ENCODE measurements at places on chromosomes 1 and 21.
A peak's percentile ranks its signal among the peaks of the same experiment; 100 is the strongest.

DNA sequence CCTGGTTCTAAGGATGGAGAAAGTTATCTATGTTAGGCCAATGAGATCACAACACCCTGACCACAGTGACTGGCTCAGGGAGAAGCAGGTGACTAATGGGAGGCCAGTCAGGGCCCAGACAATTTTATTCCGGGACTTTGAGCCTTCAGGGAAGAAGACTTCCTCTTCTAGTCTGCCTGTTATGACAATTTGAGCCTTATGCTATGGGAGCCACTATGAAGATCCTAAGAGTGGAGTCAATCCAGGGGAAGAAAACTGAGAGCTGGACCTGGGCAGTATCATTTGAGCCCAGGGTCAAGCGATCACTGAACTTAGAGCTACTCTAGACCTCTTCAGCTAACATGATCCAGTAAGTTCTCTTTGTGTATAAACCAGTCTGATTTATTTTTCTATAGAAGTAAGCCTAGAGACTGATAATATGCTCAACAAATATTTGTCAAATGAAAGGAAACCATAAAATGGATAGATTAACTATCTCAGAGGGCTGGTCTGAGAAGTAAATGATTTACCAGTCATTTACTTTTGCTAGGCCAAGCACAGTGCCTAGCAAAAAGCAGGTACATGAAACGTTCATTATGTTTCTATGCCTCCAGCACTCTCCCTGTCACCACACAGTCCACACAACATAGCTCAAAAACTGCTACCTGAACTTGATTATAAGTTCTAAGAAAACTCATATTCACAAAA, 4.2 kb upstream of the C1orf141 start:
- no peak for DNase-seq

DNA sequence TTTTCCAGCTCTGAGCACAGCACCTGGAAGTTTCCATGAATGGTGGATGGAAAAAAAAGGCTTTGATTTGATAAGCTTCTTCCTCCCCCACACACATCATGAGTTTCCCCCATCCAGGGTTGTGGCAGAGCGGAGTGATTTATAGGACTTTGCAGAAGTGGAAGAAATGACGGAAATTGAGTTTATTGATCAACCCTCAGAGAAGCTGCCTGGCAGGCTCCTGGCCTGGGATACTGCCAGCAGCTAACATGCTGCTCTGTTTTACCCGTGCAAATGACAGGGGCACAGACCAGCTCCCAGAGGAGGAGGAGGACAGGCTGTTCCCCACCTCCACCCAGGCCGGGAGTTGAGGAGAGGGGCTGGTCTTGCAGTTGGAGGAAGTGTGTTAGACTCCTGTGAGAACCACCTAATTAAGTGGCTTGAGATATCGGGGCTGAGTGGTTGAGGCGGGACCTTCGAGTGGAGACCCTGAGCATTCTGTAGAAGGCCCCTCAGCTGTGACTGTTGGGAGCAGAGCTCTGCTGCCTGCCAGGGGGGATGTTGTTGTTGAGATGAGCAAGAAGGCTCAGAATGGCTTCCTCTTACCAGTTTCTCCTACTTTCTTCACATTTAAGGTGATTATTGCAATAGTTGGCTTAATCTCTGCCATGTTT, 21.8 kb downstream of the ADORA1 start:
- no peak for DNase-seq

DNA sequence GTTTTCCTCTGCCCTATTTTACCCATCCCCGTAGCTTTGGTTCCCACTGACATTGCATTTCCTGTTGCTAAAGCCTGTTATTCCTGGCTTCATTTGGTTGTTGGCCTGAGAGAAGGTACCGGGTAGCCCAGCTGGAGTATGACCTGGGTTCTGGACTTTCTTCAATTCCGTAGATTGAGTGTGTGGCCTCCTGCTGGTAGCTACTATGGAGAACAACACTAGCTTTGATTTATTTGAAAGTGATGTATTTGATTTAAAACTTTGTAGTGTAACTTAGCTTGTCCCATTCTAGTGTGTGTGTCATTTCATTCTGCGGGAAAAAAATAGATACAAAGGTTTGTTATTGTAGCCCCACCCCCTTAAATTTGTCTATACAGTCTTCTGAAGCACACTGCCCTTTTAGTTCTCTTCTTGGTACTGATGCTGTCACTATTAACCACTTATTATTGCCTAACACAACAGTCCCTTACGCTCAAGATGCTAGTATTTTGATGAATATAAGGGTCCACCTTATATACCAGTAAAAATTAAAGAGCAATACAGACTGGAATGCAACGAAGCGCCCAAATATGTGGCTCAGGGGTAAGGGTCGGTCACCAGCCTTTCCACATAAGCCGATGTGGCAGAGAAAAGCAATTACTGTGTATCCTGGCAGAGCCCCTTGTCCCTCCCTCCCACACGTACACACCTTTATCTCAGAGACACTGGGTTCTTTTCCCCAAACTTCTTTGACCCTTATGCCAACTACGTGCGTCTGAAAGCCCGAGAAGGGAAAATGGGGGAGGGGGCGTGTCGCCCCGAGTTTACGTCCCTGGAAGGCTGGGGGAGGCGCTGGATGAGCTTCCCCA, 643 bp upstream of the MOV10 start:
- DNase-seq = peak; percentile 75

DNA sequence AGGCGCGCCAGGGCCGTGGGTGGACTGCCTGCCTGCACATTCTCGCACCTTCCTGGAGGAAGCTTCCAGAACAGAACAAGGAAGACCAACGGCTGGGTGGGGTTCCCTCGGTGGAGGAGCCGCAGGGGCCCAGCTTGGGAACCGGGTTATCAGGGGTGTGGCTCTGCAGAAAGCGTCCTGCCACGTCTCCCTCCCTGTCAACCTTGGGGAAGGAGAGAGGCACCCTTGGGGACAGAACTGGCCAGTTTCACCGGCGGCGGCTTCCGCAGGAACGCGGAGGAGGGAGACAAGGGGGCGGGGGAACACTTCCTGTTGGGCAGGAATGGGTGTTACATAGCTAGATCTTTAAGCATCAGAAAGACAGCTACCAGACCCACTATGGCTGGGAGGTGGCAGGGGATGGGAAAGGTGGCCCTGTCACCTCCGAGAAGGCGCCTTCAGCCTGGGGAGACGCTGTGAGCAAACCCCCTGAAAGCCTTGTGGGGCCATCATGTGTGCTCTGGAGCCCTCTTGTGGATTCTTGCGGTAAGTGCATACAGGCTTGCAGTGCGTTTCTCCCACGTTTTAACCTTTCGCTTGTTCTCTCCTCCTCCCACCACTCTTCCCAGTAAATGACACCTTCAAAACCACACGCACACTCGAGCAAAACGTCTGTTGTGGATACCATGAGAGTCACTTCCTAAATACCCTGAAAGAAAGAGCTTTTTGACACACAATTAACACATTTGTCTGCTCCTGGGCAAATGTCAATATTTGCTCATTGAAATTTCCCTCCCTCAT, 3.8 kb upstream of the PLEKHA6 start:
- DNase-seq = peak; percentile 94

- peak; percentile 41 for DNase-seq
Measured at GRCh38 chr1:165717918-165718515, 19.7 kb upstream of the ALDH9A1 start.

DNA sequence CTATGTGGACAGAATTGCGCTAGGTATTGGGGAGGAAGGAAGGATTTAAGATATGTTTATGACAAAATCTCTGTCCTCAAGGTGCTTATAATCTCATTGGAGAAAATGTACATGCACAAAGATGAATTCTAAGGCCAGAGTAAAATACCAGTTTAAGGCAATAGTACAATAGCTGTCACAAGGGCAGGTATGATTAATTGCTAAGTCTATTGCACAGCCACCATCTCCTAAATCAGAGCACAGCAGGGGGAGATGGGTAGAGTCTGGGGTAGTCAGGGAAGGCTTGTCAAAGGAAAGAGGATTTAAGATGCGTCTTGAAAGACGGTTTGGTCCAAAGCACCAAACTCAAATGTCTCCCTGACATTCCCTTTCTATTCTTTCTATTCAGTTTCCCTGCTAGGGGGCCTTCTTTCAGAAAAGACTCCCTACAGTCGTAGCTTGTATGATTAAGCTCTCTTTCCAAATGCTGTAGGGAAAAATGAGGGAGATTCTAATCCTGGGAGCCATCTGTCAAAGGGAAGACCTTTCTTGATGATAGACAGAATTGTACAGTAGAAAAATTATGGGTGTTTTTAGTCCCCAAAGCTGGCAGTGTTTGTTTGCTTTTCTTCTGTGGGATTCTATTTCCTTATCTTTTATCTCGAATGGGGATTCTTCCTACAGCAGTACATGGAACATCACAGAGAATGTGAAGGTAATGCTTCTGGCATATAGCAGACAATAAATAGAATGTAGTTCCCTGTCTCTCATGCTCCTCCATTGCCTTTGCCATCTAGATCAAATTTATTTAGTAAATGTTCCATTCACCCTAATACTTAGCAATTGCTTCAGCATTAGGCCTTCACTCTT, 107.6 kb upstream of the NFIA start:
- DNase-seq = no peak

DNA sequence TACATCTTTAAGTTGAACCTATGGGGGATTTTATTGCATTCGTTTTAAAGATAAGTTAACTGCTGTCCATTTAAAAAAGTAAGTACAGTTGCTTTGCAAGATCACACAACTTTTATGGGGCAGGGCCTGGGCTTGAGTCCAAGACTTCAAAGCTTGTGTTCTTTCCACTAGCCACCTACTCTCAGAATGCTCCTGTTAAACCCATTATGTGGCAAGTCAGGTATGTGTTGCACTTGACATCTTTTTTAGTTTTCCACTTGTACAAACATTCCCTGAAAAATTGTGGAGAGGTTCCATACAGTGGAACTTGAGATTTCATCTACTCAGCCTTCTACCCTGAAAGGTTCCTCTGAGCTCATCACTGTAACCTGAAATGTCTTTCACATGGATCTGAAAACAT, 235.5 kb upstream of the SGIP1 start:
- DNase-seq = no peak

DNA sequence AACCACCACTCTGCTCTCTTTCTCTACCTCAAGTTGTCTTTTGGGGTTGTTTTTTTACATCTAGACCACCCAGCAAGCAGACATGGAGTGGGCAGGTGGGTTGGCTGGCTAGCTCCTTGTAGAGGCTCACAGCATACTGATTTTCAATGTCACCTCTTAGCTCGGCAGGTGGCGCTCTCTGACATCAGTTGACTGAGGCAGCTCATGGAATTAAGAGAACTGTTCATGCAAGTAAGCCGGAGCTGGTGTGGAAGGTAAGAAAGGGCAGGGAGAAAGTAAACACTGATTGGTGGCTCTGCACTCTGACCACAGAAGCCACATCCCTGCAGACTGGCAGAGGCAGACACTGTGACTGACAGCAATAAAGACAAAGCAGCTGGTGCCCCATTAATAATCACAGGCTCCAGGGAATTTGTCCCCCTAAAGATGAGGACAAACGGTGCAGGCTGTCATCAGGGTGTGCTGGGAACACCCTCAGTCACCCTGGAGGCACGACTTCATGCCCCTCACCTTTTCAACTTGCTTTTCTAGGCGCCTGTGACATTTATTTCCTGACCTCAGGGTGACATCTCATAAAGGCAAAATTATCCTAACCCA, 226.8 kb downstream of the LMX1A start:
- peak; percentile 94 for DNase-seq

GRCh38 chr1:167132301-167133010, 38.6 kb downstream of the STYXL2 start:
- DNase-seq = no peak

GRCh38 chr1:182484531-182485257, 34.7 kb downstream of the RGSL1 start:
- no peak for DNase-seq

DNA sequence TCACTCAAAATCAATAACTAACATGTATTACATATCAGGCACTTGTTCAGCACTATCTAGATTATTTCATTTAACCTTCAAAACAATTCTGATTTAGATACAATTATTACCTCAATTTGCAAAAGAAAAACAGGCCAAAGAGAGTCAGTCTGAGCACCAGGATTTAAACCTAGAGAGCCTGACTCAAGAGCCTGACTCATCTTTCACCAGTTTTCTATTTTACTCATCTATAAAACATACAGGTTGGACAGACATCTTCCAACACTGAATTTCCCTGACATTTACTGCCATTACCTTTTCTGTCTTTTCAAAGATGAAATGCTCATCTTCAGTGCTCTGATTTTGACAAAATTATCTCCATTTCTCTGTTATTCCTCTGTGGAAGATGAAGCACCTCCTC, 116.5 kb downstream of the MRPL39 start:
- no peak for DNase-seq

- DNase-seq = peak; percentile 77
Measured at GRCh38 chr1:160400646-160401486, 502 bp downstream of the VANGL2 start.

GRCh38 chr1:98034505-98034904, 113.7 kb upstream of the DPYD start:
- DNase-seq = peak; percentile 48

GRCh38 chr1:228457017-228457395, 30.2 kb upstream of the RNF187 start:
- no peak for DNase-seq

DNA sequence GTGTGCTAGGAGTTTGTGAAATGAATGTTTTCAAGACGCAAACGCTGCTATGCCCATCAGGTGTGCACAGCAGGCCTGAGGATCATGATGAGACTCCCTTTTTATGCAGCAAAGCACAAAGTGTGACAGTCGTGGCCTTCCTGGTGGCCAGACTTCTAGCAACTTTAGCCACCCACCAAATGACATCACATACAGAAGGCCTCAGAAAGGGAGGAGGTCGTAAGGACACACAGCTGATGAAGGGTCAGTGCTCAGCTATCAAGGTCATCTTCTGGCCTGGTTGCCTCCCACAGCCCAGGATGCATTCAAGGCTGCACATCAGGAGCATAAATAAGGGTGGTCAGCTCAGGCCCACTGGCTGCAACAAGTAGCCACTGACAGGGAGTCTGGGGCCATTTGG, 36.6 kb downstream of the BMP8A start:
- DNase-seq = no peak

DNA sequence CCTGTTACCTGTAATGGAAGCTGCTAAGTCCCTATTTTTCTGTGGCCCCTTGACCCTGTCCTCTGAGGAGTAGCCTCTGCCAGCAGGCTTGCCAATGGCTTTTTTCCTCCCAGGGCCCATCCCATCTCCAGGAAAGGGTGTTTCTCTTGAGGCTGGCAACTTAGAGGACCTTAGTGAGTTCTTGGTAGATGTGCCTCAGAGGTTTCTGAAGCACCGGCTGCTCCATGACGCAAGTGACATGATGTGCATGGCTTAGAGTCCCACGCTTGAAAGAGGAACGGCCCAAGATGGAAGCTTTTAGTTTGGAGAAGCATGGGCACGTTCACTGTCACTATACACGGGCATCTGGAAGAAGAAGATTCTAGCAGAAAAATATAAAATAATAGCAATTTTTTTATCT, 63.0 kb downstream of the TGFB2 start:
- no peak for DNase-seq

DNA sequence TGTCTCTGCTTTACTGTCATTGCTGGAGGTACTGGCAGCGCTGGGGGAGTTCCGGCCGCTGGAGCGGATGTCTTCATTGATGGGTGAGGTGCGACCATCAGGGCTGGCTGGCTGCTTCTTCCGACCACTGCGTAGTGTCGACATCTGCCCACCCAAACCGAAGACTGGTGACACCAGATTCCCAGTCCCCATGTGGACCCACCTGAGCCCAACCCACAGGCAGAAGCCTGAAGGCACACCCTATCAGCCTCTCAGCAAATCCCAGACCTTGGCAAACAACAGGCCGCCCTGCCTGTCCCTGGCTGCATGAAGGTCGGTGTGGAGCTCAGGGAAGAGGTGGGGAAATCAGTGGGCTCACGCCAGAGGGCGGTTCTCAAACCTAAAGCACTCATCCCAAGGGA, 44.8 kb downstream of the SLC45A1 start:
- no peak for DNase-seq

GRCh38 chr1:107138767-107139445, 1.9 kb upstream of the NTNG1 start:
- DNase-seq = no peak

Measured in NCI-H1417 (cell line).